Ovary (tissue), 10 donors: ENCODE measurements at places on chromosomes 16 and 17. TPM values are rescaled to one million over a fixed set of nuclear protein-coding genes. Genes with fewer than 3 reads are reported as not detected.

KRTAP17-1 gene
- not detected for total RNA-seq

CDH13 gene
- 2.0 TPM for total RNA-seq

C16orf96 gene
- 0.27 TPM for total RNA-seq

TBC1D26 gene
- total RNA-seq, result 0.69 TPM
